Peyer's patch (tissue), 4 donors: ENCODE measurements at places on chromosomes 16 and 17.

DNA sequence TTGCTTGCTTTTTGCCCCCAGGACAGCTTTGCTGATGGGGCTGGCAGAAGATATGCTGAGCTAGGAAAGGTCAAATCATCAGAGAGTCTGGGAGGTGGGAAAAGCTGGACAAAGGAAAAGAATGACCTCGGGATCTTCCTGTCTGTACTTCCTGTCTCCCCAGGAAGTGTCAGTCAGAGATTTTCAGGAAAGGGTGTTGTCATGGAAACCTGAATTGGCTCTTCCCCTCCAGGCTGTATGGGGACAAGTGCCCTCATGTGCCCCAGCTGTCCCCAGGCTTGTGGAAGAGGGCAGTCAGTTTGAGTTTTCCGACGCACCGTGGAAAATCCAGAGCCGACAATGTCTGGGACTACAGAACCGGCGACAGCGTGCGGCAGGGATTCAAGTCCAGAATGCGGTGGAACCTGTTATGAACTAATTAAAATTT is 122.7 kb upstream of the ZFHX3 start:
- no peak for DNase-seq

- DNase-seq = no peak
Observed at GRCh38 chr17:50550661-50551432, 3.9 kb downstream of the SPATA20 start.

DNA sequence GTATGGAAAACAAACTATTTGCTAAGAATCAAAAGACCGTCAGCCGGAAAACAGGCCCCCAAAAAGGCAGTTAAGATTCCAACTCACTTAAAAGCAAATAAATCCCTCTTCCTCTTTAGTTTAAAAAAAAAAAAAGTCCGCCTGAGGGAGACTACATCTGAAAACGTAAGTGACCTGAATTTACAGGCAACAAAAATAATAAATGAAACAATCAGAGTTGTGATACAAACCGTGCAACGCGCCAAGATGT is 1.1 kb downstream of the KANSL1 start:
- DNase-seq = no peak

DNA sequence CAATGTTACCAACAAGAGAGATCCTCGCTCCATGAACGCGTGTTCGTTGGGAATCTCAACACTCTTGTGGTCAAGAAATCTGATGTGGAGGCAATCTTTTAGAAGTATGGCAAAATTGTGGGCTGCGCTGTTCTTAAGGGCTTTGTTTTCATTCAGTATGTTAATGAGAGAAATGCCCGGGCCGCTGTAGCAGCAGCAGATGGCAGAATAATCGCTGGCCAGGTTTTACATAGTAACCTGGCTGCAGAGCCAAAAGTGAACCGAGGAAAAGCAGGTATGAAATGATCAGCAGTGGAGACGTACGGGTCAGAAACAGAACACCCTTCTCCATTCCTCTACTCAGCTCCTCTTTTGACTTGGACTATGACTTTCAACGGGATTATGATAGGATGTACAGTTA is 13.3 kb downstream of the SOCS1 start:
- DNase-seq = no peak

- DNase-seq = no peak
Observed at GRCh38 chr17:58268774-58269556, 11.8 kb downstream of the MPO start.

GRCh38 chr16:71409011-71409775 is 32.7 kb downstream of the TLE7 start:
- DNase-seq = no peak

DNA sequence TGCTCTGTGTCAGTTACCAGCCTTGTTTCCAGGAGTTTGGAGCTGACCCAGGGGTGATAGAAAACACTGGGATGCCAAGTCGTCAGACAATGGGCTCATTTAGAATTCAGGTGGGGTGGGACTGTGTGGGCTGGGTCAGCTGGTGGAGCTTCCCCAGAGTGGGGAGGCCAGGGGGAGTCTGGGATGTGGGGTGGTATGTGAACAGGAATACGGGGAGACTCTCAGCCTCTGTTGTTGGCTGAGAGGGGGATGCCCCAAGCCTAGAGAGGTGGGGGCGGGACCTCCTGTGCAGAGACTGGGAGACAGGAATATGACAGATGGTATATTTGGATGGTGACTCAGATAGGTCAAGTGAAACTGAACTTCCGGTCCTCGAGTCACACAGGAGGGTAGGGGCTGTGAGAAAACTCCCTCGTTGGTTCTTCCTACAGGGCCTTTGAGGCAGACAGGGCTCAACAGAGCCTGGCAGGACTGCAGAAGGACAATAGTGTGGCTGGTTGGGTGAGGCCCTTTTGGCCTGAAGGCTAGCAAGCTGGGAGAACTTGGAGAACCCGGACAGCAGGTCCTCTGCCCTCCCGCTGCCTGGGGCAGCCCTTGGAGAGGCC is 23.7 kb downstream of the CDH1 start:
- DNase-seq = peak; percentile 58

- no peak for DNase-seq
Observed at GRCh38 chr16:680967-681745, 946 bp downstream of the STUB1 start.

DNA sequence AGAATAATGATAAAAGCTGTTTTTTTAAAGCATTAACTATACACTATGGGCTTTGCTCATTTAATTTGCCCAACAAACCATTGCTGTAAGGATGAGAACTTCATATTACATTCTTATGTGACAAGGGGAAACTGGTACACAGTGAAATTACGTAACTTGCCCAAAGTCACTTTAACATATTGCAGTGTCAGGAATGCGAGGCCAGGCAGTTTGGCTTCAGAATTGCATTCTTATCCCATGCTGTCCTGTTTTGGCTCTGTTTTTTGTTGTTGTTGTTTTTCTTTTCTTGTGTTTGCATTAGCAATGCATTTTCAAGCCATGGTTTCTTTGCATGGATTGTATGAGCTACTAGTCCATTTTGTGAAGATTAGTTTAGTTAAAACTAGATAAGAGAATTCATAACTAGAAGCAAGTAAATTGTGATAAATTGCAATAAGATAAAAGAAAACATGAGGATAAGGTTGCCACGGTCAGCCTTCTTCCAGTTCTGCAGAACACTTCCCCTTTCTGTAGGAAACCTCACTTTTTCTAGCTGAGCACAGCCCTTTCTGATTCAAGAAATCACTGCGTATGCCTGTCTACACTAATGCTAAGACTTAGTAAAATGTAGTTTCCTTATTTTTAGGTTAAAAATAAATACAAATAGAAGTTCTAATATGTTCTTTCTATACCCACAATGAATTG is 221.3 kb upstream of the KCNJ16 start:
- no peak for DNase-seq

- no peak for DNase-seq
Observed at GRCh38 chr17:67281053-67281452, 36.1 kb upstream of the HELZ start.
